ENCODE measurements at places on chromosomes 7 and 10. TPM values are rescaled to one million over a fixed set of nuclear protein-coding genes. Genes with fewer than 3 reads are reported as not detected.
A peak's percentile ranks its signal among the peaks of the same experiment; 100 is the strongest.

- no peaks in the 10 kb centered on the region for H3K4me1 ChIP-seq
- DNase-seq: peak; percentile 90
- no peak overlapping the region for H3K4me3 ChIP-seq
- no peaks in the 10 kb centered on the region for H3K36me3 ChIP-seq
Observed at GRCh38 chr7:30708983-30709382, 26.7 kb upstream of the CRHR2 start.

DNA sequence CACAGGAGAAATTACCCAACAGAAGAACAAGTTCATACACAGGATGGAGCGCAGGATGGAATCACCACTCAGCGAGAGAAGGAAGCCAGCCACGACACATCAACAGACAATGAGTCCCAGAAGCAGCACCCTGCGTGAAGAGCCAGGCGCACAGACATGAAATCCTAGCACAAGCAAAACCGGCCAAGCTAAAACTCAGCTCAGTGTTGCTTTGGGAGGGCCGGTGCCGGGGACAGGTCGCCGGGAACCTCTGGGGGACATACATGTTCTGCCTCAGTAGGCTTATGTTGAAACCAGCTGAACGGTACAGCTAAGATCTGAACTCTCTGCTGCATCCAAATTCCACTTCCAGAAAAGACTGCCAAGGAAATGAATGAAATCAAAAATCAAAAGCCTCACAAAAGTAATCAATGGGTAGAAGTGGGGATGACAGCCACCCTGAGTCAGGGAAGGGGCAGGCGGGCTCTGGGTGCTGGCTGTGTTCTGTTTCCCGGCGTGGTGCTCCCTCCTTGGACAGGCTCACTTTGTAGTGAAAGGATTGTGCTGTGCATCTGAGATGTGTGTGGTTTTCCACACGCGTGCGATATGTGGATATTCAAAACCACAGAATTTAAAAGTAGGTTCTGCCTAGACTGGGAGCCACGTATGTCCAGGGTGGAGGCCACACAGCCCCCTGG lies 114.7 kb downstream of the PDGFA start:
- H3K4me3 ChIP-seq: no peak overlapping the region
- no peak overlapping the region for H3K27ac ChIP-seq
- peaks cover 29% of the 10 kb centered on the region for H3K27me3 ChIP-seq

Gene MYH16
- under 0.01 TPM for total RNA-seq

DNA sequence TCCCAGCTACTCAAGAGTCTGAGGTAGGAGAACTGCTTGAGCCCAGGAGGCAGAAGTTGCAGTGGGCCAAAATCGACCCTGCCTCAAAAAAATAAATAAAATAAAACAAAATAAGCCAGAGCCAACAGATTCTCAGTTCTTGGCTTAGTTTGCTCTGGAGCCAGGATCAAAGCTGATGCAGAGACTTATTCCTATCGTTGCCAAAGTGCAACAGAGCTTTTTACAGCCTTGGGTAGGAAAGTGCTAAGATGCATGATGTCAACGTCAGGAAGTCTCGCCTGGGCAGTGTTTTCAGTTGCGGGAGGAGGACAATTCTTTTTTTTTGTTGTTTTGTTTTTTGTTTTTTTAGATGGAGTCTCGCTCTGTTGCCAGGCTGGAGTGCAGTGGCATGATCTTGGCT lies 43.8 kb upstream of the CYTH3 start:
- peaks cover 8% of the 10 kb centered on the region for H3K4me1 ChIP-seq
- H3K27ac ChIP-seq: no peak overlapping the region
- no peak for DNase-seq
- H3K27me3 ChIP-seq: no peaks in the 10 kb centered on the region

GRCh38 chr7:29454464-29454863 lies 109.2 kb upstream of the PRR15 start:
- DNase-seq: no peak
- no peaks in the 10 kb centered on the region for H3K36me3 ChIP-seq
- no peak overlapping the region for H3K27ac ChIP-seq
- H3K4me1 ChIP-seq: no peaks in the 10 kb centered on the region

Gene SFTPA1
- total RNA-seq: not detected

GRCh38 chr7:25012254-25012653 lies 32.3 kb upstream of the OSBPL3 start:
- DNase-seq: no peak
- no peaks in the 10 kb centered on the region for H3K36me3 ChIP-seq
- peak overlapping the region; percentile 34 for H3K27ac ChIP-seq
- H3K4me3 ChIP-seq: no peak overlapping the region
- peaks cover 30% of the 10 kb centered on the region for H3K4me1 ChIP-seq

DNA sequence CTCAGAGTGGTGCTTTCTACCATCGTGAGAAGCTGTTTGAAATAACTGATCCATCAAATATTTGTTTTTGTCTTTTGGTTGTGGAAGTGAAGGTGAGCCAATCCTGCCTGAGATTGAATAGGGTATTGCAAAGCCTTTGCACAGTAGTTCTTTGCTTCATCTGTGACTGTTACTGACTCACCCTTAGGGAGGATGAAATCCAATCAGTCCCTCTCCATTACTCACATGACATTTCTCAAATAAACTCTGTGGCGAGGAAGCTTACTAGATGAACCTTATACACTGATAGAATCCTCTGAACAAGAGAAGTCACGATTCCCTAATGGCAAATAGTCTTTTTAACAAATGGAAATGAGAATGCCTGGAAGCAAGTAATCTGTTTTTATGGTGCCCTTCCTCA lies 31.9 kb downstream of the HEPACAM2 start:
- H3K27ac ChIP-seq: no peak overlapping the region
- DNase-seq: peak; percentile 51
- no peak overlapping the region for H3K4me3 ChIP-seq
- peaks cover 25% of the 10 kb centered on the region for H3K27me3 ChIP-seq
- H3K4me1 ChIP-seq: peaks cover 3% of the 10 kb centered on the region

All from osteoblast (primary cell).